CD4-positive, alpha-beta T cell treated with Interleukin-4 for 1 hour (primary cell): ENCODE measurements at places on chromosomes 2 and 18.

DNA sequence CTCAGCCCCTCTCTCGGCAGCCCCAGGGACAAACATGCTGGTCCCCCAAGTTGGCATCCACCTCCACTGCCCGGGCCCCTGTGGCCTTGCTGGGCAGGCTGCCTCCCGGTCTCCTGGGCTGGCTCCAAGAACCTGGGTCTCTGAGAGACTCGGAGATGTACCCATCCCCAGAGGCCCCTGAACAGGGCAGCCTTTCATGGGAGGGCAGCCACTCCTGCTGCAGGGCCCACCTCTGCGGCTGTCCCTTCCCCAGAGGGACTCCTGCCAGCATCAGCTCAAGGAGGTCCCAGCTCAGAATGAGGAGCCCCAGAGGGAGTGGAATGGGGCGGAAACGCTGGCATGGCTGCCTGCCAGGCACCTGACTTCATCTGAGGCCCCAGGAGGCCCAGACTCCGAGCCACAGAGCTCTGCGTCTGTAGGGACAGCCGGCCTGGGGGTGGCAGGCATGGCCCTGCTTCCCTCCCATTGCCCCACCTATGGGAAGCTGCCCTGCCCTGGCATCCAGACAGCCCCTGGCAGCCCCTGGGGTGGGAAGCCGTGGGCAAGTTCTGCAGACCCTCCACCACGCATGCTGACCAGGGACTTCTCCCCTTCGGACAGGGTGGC lies 857 bp upstream of the CROCC2 start:
- DNase-seq = no peak

DNA sequence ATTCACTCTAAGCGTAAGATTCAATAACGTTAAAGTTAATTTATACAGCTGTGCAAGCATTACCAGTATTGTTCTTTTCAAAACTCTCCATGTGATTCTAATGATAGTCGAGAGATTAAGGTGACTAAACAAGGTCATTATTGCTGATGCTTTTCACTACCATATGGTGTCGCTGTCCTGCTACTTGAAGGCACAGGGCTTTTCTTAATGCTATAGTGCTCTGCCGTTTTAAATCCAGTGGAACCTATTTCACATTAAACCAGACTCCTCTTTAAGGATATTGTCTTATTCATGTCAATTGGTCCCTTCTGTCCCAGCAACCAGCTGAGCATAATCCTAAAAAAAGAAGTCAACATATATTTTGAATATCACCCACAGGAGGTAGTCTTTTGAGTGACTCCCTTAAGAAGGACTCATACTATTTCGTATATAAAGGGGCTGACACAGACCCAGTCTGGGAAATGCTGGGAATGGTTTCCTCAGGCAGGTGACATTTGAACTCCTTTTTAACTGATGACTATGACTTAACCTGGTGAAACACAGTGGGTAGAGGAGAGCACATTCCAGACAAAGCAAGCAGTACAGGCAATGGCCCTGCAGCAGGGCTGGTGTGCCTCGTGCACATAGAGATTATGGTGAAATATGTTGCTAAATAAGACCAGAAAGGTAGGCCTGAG lies 53.9 kb upstream of the CYTIP start:
- peak; percentile 61 for DNase-seq

DNA sequence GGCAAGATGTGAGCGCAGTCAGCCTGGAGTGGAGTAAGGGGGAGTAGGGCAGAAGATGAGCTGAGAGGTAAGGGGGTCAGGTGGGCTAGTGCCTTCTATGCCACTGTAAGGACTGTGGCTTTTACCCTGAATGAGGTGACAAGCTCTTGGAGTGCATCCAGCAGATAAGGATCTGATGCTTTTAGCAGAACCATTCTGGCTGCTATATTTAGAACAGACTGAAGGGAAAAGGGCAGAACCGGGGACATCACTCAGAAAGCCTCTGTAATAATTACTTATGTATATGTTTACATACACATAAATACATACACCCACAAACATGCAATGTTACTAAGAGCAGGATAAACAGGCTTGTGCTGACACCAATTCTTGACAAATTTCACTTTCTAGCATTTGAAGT lies 124.8 kb downstream of the DTNB start:
- no peak for DNase-seq

GRCh38 chr2:44392338-44392943 lies 30.7 kb downstream of the CAMKMT start:
- peak; percentile 50 for DNase-seq

DNA sequence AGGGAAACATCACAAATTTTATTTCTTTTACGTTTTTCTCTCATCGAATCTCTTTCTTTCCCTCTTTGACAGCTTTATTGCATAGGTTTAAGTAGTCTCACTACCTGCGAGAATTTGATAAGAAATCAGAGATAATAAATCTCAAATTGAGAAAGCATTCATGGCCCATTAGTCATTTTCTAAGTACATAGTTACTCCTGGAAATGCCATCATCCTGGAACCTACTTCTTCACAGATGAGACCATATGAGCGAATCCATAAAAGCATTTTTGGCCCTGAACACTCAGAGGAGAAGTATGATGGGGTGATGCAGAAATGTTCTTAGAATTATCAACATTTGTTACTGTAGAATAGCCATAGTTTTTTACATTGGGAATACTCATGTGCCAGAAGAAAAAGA lies 138.0 kb upstream of the ARHGAP28 start:
- DNase-seq = no peak

- no peak for DNase-seq
These were observed 70.0 kb upstream of the KCNH7 start for GRCh38 chr2:162908567-162908966.

DNA sequence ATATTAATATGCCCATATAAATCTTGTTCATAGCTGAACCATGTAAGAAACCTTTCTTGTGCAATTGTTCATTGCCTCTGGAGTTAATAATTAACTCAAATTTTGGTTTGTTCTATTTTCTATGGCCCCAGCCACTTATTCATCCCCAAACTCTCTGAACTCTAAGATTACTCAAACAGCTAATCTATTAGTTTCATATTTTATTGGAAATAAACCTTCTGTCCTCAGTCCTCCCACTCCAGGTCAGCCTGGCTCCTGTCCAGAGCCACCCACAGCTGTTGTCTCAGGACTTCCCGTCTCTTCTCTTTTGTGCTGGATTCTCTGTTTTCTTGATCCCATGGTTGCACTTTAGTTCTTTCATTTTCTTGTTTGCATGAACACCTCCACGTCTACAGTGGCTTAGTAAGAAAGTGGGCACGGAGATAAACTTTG lies 4.4 kb upstream of the RNF103 start:
- DNase-seq = no peak

DNA sequence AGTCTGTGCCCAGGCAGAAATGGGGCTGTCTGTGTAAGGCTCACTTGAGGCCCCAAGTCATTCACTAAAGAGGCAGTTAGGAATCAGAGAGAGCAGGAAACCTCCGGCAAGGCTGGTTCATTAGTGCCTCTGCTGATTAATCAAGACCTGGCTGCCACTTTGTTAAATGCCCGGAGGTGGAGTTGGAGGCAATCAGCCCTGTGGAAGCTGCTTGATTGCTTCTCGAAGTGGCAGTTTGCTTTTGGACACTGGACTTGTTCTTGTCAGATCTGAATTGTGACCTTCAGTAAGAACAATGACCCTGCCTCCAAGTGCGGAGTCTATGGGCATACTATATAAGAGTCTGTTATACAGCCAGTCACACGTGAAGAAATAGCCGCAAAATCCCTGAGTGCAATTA lies 183.9 kb upstream of the LINC00305 start:
- DNase-seq = no peak

DNA sequence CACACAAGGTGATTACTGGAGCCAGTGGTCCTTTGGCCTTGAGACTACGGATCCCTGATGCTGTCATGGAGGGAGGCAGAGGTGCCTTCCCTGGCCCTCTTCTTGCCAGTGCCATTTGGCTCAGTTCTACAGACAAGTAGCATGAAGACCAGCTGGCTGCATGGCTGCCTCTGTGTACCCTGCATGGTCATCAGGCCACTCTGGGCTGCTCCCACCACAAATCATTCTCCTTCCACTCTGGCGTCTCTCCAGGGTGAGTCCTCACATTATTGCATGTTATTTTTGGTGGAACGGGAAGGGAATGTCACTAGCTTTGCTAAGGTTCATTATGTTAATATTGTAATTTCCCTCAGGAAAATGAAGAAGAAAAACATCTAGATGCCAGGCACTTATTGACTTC lies 229.8 kb downstream of the VAPA start:
- no peak for DNase-seq
